NK-92 treated with Interleukin-12 subunit alpha and Interleukin-12 subunit beta, amount 100 ng/mL, for 24 hours (cell line): ENCODE measurements at places on chromosomes 16 and 17.

- no peak for DNase-seq
Measured at GRCh38 chr17:68385490-68386215, 71.6 kb downstream of the WIPI1 start.

DNA sequence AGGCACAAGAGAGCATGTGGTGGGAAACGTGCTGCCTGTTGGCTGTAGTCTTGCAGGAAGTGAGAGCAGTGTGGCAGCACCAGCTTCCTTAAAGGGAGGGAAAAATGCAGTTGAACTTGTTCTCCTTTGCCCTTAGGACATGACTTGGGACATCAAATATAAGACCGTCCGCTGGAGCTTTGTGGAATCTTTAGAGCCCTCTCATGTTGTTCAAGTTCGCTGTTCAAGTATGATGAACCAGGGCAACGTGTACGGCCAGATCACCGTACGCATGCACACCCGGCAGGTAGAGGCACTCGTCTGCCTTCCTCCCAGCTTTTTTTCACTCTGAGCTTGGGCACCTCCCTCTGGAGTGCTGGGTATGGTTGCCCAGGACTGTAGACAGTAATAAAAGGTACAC, 23.3 kb downstream of the GPR179 start:
- no peak for DNase-seq

GRCh38 chr16:72764015-72764654, 283.8 kb downstream of the ZFHX3 start:
- no peak for DNase-seq

- DNase-seq = no peak
Measured at GRCh38 chr17:49519781-49520180, 24.7 kb downstream of the NGFR start.
